ENCODE measurements at places on chromosomes 16 and 17.

GRCh38 chr17:64259426-64259825 lies 3.6 kb downstream of the TEX2 start:
- no peak for DNase-seq

GRCh38 chr17:20266806-20267458 lies 200.4 kb downstream of the LGALS9B start:
- DNase-seq: no peak

DNA sequence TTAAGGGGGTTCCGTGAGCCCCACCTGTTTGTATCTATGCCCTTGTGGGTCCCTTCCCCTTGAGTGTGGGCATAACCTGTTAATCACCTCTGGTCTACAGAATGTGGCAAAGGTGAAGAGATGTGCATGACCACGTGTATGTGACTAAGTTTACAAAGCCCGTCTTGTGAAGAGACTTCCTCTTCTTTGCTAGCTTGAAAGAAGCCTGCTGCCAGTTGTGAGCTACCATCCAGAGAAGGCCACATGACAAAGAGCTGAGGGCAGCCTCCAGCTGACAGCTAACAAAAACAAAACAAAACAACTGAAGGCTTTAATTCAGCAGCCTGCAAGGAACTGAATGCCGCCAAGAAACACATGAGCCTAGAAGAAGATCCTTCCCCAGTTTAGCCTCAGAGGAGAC lies 112.0 kb downstream of the AXIN2 start:
- DNase-seq: no peak

DNA sequence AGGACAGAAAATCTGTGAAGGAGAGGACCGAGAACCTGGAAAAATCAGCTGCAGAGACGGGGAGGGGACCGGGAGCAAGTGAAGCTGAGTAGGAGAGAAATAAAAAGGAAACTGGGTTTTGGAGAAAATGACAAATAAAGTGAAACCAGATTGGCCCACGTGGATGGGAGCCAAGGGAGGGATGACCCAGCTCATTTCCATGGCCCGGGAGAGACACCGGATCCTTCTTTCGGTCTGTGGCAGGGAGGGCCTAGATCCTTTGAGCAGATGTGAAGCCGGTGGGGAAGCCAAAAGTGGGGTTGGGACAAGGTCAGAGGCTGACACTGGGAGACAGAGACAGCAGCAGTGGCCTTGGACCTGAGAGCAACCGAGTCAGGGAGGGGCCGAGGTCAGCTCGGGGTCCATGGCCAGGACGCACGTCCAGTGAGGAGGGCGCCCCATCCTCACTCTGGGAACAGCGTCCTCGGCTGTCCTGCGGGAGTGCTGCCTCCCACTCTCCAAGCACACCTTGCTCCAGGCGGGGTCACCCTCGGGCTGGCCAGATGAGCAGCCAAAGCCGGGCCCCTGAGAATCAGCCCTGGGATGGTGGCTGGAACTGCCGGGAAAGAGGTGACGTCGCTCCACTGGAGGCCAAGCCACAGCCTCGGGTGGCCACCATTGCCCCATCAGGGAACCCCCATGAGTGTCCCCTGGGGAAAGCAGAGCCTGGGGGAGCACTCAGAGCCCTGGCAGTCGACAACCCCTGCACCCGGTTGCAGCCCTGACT lies 50.8 kb upstream of the CDR2 start:
- peak; percentile 1 for DNase-seq

GRCh38 chr17:65261682-65262636 lies 124.8 kb downstream of the RGS9 start:
- DNase-seq: no peak

DNA sequence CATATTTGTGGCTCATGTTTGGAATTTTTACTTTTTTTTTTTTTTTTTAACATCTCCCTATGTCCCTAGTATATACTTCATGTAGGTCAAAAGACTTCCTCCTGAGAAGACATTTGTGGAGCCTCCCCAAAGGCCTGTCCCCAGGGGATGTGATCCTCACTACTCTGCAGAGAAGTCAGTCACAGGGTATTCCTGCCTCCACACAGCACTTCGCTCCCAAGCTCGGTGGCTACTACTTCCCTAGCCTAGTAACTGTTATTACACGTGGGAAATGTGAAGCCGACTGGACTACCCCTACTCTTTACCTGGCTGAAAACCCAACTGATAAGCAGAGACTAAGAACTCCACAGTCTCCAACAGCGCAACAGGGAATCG lies 116.8 kb downstream of the HIC1 start:
- no peak for DNase-seq

GRCh38 chr16:15605839-15606517 lies 37.0 kb downstream of the MARF1 start:
- DNase-seq: no peak

DNA sequence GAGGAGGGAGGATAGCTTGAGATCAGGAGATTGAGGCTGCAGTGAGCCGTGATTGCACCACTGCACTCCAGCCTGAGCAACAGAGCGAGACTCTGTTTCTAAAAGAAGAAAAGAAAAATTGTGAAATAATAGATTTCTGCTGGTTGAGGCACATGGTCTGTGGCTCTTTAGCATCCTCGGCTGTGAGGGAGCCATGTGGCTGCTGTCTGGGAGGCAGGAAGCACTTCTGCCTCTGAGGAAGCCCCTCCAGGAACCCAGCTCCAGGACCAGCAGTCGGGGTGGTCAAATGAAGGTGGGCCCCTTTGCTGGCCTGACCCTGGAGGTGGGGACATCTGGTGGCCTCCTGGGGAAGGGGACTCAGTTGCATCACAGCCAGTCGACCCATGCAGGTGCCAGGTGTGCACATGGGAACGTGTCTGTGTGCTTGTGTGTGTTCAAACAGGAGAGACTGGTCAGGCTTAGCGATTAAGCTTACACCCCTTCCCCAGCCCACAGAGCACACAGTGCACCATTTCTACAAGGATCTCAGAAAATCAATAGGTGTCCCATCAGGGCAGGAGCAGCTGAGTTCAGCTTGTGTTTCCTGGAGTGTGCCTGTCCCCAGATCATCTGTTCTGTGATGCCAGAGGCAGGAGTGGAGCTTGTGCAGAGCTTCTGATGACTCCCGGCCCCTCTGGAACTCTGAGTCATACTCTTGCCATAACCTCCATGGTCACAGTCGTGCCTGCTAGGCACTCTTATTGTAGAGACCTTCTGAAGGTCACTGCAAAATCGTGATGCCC lies 24.3 kb upstream of the MGAT5B start:
- no peak for DNase-seq

- DNase-seq: no peak
Measured at GRCh38 chr17:40105861-40106759, 5.7 kb upstream of the NR1D1 start.

DNA sequence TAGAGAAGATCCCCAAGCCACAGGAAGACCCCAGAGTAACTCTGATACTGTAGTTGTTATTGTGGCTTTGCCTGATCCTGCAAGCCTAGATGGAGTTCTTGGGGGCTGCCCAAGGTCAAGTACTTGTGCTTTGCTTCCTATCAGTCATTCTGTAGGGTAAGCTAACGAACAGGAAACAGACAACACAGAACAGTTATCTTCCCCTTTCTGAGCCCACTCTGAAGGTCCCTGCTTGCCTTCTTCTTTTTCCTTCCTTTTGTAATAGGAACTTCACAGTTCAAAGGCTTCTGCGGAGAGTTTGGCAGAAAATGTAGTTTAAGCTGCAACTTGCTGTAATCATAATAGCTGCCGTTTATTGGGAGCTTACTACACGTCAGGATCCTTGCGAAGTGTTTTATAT lies 494.1 kb upstream of the ERCC4 start:
- no peak for DNase-seq

- DNase-seq: no peak
Measured at GRCh38 chr16:1560153-1560552, 26.7 kb downstream of the TMEM204 start.

DNA sequence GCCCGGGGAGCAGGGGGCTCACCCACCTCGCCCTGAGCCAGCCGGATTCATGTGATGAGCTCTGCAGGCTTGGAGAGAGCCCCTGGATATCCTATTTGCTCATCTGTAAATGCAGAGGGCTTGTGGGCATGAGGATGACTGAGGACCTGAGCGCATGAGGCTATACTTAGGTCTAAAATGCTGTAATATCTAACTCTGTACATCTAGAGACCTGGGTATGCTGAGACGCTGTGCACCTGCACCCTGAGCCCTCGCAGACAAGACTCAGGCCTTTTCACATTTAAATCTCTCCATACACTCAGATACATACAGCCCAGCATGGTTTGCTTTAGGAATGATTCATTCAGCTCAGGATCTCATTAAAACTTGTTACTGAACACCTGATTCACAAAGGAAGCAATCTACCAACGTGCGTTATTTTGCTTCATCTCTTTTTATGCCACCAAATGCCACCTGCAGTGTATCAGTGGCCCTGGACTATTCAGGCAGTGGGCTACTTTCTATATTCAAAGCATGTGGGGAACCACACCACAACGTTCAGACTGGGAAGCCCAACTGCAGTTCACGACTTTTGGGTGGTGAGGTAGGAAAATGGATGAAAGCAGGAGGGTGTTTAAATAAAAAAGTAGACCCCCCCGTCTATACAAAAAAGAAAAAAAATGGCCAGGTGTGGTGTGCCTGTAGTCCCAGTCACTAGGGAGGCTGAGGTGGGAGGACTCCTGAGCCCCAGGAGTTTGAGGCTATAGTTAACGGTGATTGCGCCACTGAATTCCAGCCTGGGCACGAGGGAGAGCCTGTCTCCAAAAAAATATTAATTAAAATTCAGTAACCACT lies 12.0 kb downstream of the USP7 start:
- no peak for DNase-seq

GRCh38 chr17:75511610-75512575 lies 3.4 kb downstream of the CASKIN2 start:
- no peak for DNase-seq

DNA sequence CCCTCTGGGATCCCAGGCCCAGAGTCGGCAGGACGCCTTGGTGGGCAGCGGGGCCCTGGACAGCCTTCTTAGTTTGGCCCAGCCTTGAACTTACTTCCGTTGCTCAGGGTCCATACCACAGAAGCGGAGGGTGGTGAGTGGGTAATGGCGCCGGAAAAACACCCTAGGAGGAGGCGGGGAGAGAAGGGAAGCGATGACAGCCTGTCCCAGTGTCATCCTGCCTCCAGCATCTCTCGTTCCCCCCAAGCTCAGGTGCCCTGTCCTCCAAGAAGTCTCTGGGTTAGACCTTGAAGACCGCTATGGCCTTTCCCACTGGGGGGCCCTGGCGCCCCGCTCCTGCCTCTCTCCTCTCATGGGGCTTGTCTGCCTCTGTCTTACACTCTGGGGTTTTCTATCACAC lies 22.9 kb downstream of the TNS4 start:
- no peak for DNase-seq

GRCh38 chr16:88871349-88871702 lies 4.9 kb upstream of the PABPN1L start:
- DNase-seq: no peak

DNA sequence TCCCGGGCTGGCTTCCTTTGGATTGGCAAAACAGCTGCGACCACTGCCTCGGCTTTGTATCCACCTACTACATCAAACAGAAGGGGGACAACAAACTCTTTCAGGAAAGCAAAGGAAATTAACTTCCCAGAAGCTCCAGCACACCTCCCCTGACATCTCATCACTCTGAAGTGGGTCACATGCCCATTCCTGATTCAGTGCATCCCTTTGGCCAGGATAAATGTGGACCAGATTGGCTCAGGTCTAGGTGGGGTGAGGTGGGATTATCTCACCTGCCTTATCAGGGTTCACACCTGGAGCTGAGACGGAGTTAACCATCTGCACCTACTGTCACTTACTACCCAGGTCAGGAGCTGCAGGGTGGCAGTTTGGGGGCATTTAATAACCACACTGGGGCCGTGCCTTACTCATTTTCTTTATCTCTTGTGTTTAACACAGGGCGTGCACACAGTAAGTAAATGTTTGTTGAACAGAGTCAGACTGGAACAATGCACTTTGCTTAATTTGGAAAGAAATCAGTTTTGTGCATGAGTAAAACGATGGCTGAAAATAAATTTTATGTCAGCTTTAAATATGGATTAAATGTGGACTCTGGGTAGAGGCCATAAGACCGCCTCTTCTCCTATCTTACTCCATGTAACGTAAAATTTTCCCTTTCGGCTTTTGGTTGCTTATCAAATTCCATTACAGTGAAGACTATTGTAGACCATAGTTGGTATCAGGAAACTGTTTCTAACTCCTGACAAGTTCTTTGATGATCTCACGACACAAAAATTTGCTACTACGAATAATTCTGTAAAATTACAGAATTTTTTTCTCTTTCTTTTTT lies 36.0 kb downstream of the IQCK start:
- DNase-seq: no peak

DNA sequence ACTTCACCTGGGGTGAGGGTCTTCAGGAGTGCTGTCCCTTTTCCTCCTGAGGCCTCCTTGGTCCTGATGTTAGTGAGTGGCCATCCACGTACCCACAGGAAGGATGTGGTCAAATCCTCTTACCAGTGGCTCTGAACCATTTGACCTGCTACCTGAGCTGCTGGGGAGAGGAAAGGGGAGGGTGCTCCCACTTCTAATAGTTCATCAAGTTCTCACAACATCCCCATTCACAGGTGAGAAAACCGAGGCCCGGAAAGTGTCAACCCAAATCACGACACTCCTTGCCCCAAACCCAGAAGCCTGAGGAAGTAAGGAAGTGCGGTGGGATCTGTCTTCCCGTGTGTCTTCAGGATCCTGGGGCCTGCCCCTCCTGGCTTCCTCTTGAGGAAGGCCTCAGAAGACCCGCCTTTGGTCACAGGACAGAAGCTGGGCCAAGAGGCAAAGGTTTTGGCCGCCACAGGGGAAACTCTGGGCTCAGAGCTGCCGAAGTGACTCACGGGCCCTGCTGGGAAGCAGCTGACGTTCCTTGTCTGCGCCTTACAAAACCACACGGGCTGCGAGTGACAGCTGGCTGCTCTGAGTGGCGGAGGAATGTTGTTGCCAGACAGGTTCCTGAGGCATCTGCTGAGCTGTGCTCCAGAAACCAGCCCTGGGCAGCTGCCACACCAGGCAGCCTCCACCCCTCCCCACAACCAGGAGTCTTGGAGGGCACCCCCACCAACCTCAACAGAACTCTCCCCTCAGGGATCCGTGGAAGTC lies 13.9 kb upstream of the KIFC3 start:
- DNase-seq: peak; percentile 94

GRCh38 chr16:35602116-35602515 lies 2142.7 kb downstream of the TP53TG3F start:
- DNase-seq: no peak

- DNase-seq: no peak
Measured at GRCh38 chr17:14940938-14941265, 324.2 kb downstream of the PMP22 start.

DNA sequence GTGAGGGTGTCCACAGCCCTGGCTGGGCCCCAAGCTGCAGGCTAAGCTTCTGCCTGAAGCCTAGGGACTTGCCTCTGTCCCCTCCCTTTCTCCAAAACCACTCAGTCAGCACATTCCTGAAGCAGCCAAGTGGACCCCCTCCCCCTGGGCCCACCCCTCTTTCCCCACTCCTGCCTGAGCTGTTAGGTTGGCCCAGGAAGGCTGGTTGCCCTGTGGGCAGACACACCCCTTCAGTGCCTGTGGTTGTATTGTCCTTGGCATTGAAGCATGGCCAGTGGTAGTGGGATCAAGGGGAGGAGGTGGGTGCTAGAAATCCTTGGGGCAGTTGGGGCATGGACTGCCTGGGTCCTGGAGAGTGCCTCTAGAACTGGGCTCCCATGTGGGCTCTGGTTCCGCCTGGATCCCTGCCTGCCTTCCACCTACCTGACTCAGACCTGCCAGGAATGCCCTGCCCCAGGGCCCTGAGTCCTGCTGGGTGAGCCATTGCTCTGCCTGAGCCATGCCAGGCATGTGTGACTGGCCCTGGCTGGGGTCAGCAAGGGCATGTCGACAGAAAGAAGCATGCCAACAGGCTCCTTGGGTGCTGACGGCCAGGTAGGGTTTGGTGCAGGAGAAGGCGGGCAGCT lies 2.1 kb downstream of the TRAF4 start:
- DNase-seq: no peak

GRCh38 chr17:968812-969730 lies 10.5 kb downstream of the NXN start:
- DNase-seq: no peak

- no peak for DNase-seq
Measured at GRCh38 chr16:89366561-89367537, 123.5 kb downstream of the ANKRD11 start.
